Lower leg skin (tissue), 4 donors: ENCODE measurements at places on chromosomes 6 and 20. TPM values are rescaled to one million over a fixed set of nuclear protein-coding genes. Genes with fewer than 3 reads are reported as not detected.

GRCh38 chr6:90940812-90941481 is 354.1 kb upstream of the MAP3K7 start:
- DNase-seq: no peak

PPP1R3G gene
- 3.1 TPM for total RNA-seq

DNA sequence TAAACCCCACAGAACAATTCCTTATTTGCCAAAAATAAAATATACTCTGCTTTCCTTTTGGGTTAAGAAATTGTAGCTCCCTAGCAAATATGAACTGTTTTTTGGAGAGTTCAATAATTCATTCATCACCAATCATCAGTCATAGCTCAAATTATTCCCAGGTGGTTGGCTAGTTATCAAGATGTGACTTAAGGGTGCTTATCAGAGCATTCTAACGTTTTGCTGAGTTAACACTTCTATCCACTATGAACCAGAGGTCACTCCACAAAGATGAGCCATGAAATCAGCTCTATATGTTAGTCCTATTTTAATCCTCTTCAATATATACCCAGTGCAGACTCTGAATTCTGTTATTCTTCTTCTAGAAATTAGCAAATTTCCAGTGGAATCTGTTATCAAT is 379.1 kb downstream of the TENT5A start:
- DNase-seq: no peak

SAMD5 gene
- 0.93 TPM for total RNA-seq

TULP1 gene
- 0.61 TPM for total RNA-seq

DNA sequence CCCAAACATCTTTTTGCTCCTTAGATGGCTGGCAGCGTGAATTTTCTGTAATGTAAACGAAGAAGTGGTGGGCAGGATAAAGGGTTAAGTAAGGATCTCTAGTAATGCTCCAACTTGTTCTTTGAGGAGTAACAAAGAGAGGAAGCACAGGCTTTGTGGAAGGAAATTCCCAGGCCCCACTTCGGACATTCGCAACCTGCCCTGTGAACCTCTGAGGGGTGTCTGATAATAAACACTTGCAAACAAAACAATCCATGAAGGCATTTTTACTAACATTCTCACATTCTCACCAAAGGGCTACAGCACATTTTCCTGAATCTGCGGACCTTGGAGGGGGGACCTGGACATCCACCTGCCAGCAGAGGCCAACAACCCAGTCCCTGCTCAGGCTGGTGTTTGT is 25.8 kb upstream of the ADGRF5 start:
- DNase-seq: no peak

DNA sequence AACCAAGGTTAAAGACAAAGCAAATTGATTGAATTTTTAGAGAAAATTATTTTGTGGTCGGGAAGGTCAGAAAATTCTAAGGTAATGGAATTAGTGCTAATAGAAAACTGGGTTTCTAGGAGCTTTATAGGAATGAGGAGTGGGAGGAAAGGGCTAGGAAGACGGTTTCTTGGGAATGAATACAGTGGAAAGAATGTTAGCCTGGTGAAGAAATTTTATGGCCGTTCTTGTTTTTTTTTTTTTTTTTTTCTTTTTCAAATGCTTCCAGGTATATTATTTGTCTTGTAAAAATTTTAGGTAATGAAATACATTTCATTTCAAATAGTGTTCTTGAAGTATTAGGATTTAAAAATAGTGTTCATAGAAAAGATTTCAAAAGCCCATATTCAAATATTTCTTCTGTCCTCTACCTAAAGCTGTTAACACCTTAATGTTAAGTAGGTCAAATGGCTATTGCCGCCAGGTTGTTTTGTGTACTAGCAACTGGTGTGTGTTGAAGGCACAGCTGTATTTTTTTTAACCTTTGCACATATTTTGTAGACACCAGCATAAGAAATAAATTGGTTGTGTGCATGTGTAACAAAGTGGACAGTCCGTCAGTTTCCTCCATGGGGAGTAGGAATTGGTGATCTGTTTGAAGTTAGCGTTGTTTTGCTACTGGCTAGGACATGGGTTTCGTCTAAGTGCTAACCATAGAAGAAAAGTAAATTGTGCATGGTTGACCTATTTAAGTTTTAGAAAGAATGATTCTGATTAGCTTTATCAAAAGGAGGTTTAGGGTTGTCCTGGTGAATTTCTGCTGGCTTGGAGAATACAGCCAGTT is 32.3 kb downstream of the AFDN start:
- DNase-seq: no peak

PPIL6 gene
- total RNA-seq: 9.1 TPM

PACSIN1 gene
- total RNA-seq: 0.08 TPM

FERMT1 gene
- 27.3 TPM for total RNA-seq

DNA sequence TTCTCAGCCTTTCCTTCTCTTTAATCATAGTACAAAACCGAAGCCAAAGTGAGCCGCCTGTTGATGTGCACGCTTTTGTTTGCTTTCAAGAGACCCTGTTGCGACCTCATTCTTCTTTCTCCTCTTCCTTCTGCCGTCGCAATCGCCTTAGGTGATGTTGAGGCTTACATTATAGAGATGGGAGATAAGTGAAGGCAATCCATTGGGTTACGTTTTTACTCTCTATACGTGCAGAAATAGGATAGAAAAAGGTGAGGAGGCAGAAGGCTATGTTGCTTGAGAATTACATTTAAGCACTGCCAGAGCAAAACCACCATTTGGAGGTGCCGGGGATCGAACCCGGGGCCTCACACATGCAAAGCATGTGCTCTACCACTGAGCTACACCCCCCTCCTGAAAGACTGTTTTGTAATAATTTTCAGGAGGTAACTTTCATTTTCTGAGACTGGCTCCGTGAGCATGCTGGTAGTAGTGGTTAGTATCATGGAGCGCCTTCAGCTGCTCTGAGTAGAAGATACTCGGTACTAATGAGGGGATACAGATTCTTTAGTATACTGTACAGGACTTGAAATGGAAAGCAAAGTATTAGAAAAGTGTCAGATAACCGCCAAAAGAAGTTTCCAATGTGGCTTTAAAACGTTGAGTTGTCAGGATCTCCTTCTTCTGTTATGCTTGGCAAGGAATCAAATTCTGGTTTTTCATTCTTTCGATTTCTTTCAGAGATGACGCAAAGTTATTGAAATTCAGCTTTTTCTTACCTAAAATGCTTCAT is 165.6 kb downstream of the TRIM27 start:
- no peak for DNase-seq

- no peak for DNase-seq
Observed at GRCh38 chr20:50378170-50379000, 131.8 kb upstream of the PTPN1 start.

DNA sequence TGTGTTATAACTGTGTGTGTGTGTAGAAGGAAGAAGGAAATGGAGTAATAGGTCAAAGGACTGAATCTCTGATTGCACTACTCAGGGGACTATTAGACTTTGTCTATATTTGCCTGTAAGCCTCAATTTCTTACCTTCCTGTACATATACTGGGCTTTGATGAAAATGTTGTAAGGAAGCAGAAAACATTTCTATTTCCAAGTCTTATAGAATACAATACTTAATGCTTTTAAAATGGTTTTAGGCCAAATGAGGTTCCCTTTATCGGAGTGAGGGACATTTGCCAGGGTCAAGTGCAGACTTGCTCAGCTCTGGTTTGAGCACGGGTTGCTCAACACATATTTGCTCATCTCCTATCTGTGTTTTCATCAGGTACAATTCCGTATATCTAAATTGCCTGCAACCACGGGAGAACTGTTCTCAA is 28.3 kb downstream of the MEP1A start:
- DNase-seq: peak; percentile 38

CCN6 gene
- 1.3 TPM for total RNA-seq

- DNase-seq: no peak
Observed at GRCh38 chr20:25402583-25402982, 4.9 kb upstream of the GINS1 start.

NFATC2 gene
- 4.0 TPM for total RNA-seq

DNA sequence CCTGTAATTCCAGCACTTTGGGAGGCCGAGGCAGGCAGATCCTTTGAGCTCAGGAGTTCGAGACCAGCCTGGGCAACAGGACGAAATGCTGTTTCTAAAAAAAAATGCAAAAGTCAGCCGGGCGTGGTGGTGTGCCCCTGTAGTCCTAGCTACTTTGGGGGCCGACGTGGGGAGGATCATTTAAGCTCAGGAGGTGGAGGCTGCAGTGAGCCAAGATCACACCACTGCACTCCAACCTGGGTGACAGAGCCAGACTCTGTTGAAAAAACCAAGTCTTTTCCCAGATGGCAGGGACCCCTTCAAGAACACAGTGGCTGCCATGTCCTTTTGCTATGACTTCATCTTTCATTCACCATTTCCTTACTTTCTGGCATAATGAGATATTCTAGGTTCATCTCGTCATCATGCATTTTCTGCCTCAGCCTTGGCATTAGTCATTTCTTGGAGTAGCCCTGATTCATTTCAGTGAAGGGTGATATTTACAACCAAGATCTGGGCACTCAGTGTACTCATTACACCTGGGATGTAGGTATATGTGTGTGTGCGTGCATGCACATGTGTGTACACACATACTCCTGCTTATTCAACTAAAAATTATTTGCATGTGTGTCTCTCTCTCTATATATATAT is 61.4 kb upstream of the TOX2 start:
- no peak for DNase-seq

DNA sequence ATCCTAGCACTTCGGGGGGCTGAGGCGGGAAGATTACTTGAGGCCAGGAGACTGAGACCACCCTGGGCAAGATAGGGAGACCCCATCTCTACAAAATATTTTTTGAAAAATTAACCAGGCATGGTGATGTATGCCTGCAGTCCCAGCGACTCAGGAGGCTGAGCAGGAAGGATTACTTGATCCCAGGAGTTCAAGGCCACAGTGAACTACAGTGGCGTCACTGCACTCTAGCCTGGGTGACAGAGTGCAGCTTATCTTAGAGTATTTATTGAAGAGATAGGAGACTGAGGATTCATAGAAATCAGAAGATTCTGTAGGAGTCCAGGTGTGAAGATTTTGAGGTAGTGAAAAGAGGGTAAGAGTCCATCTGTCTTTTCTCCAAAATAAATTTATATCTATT is 45.0 kb downstream of the SLC17A5 start:
- no peak for DNase-seq

DNA sequence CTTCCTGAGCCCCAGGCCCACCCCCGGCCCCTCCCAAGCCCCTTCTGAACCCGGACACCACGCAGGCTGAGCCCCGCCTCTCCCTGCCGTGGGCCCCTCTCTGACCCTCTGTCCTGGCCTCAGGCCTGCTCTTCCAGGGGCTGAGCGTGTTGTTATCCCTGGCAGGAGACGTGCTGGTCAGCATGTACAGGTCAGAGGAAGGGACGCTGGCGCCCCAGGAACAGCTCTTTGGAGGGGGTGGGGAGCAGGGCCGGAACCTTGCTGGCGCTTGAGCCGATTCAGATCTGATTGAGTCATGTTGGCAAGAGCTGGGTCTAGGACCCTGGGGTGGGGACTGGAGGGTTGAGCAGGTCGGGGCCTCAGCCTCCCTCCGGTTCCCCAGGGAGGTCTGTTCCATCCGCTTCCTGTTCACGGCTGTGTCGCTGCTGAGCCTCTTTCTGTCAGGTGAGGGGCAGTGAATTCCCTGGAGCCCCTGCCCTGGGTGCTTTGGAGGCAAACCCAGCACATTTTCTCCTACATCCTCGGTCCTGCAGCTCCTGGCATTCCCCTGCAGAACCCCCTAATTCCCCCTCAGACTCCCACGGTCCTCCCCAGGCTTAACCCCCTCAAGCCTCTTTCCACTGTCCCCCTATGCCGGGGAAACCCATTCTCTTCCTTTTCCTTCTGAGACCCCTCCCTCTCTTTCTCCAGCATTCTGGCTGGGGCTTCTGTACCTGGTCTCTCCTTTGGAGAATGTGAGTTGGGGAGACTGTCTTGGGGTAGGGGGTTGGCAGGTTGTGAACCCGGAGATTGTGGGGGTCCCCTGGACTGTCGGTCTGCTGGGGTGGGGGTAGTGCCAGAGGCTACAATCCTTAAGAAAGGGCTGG is 2.0 kb downstream of the SPAG4 start:
- peak; percentile 91 for DNase-seq

SDCBP2 gene
- 169 TPM for total RNA-seq

DNA sequence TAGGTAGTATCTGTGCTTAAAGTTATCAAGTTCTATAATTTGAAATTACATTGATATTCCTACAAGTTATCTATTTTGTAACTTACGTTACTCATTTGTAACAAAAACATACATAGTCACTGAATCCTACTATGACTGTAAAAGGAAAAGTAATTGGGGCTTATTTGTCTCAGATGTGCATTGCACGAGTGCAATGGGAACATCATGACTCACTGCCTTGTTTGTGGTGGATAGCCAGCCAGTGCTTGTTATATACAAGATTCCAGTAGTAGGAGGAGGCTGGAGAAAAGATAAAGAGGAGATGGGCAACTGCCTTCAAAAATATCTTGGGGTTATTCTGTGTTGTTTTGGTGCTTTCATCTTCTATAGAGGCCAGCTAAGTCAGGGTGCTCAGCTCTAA is 164.1 kb downstream of the RNF144B start:
- DNase-seq: no peak

DNA sequence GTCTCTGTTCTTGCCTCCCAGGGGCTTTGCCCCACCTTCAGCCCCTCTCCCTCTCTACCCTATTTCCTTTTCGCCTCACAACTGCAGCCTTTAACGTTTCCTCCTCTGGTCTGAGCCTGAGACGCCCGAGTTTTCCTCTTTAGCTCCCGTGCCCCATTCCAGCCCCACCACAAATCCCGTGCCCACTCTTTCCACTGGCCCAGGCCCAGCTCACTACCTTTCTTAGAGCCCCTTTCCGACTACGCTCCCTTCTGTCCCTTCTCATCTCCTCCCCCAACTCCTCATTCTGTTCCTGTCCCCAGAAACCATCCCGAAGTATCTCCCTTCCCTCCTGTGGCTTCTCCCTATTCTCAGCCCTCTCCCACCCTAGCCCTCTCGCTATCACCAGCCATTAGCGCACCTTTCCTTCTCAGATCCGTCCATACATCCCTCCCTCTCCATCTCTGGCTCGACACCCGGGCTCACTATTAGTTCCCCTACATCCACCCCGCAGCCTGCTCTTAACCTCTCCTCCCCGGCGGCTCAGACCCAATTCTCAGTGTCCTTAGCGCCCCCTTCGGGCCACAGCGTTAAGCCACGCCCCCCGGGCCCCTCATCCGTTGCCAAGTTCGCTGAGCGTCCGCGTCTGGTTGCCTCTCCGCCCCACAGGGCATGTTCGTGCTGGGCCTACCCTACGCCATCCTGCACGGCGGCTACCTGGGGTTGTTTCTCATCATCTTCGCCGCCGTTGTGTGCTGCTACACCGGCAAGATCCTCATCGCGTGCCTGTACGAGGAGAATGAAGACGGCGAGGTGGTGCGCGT is 2.7 kb downstream of the SLC32A1 start:
- DNase-seq: no peak

GRCh38 chr6:3825331-3825831 is 23.8 kb upstream of the FAM50B start:
- peak; percentile 93 for DNase-seq

GRCh38 chr6:144485531-144485930 is 200.4 kb downstream of the UTRN start:
- no peak for DNase-seq

HDAC2 gene
- total RNA-seq: 28.5 TPM

GRCh38 chr6:121274666-121275295 is 59.5 kb downstream of the TBC1D32 start:
- DNase-seq: no peak

FAM83C gene
- total RNA-seq: 65.0 TPM
